HTR-8/SVneo (cell line): ENCODE measurements at places on chromosomes 4 and X.

DNA sequence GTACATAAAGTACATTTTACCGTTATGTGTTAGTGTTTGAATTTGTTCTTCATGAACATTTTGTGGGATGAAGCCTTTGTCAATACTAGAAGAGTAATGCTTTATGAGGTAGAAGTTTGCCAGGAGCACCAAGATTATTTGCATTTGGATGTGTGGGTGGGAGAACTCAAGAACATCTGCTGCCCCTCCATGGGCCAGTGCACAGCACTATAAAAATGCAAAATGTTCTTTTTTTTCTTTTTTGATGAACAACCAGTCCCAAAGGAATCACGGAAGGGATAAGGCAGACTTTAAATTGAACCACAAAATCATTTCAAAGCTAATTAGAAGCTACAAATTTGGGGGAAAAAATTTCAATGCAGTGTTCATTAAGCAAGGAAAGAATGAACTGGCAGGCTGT, 300.3 kb upstream of the NWD2 start:
- no peak for DNase-seq

DNA sequence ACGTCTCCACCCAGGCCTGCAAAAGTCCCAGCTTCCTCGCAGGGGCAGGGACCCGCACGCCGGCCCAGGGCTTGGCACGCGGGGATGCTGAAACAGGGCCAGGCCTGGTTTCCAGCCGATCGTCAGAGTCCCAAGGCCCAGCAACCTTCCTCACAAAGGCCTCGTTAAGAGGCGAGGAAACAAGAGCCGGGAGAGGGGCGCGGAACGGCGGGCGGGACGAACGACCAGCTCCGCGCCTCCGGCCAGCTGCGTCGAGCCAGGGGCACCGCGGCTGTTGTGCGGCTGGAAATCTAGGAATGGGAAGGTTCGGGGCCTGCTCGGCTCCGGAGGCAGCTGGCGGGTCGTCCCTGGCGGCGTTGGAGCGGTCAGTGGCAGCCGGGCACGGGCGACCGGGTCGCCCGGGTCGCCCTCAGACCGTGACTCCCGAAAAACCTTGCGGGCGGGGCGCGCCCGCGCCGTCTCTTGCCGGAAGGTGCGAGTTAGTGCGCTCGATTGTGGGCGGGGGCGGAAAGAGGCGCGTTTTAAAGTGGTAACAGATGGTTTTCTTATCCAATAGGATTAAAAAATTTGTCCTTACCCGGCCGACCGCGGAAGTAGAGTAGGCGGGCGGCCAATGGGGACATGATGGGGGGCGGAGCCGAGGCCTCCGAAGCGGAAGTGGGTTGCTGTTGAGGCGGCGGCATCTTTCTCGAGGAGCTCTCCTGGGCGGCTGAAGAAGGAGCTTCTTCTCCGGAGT, at the start of gene RNF4:
RNF4 (plus strand) TSS at position 651 of the 736 bp plus-strand sequence. CDS start 21,388 bp downstream, outside the sequence.
- peak; percentile 99 for DNase-seq

DNA sequence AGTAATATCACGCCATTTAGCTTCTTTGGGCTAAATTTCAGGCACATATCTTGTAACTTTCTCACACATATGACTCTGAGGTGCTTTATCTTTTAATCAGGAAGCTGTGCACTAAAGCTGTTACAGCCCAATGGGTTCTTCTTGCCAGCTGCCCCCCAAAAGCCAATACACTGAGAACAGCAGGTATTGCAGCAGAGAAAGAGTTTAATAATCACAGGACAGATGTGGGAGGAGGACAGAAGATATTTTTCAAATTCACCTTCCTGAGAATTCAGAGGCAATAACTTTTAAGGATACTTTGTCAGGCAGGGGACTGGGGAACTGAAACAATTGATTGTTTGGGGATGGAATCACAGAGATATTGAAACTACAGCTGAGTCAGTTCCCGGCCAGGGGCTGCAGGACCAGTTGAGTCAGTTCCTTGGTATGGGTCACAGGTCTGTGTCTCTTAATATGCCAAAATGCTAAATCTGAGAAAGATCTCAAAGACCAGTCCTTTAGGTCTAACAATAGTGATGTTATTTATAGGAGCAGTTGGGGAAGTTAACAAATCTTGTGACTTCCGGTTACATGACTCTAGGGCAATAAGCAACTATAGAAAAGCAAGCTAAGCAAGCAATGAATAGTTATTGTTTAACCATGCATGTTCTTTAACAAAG, 28.1 kb downstream of the DDIT4L start:
- no peak for DNase-seq

- no peak for DNase-seq
Measured at GRCh38 chrX:106397788-106398538, 213.8 kb upstream of the RADX start.

DNA sequence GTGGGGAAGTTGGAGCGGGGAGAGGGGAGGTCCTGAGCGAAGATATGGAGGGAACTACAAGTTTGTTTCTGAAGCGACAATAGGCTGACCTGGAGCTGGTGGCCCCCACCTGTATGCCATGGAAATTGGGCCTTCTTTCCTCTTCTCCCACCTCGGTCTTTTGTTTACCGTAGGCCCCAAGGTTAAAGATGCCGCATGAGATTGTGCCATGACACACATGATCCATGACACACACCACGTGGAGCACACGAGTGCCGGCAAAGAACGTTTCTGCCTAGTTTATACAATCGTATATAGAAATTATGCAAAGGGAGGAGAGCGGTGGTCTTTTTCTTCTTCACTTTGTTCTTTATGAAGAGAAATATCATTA, 408 bp downstream of the TMEM33 start:
- DNase-seq, result no peak

DNA sequence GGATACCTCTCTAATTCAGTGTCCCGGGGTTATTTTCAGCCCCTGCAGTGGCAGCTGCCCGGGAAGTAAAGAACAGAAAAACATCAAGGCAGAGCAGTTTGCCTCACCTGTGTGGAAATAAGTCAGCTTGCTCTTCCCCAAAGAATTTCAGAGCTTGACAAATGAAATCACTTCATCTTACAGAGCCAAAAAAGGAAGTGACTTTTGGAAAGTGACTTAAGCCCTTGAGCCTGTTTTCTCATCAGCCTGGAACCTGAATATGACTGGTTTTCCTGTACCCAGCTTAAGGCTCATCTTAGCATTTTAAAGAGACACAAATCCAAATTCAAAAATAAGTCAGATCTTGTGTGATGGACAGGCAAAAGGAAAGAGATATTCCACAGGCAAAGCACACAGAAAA, 211.6 kb downstream of the RCHY1 start:
- DNase-seq, result no peak

DNA sequence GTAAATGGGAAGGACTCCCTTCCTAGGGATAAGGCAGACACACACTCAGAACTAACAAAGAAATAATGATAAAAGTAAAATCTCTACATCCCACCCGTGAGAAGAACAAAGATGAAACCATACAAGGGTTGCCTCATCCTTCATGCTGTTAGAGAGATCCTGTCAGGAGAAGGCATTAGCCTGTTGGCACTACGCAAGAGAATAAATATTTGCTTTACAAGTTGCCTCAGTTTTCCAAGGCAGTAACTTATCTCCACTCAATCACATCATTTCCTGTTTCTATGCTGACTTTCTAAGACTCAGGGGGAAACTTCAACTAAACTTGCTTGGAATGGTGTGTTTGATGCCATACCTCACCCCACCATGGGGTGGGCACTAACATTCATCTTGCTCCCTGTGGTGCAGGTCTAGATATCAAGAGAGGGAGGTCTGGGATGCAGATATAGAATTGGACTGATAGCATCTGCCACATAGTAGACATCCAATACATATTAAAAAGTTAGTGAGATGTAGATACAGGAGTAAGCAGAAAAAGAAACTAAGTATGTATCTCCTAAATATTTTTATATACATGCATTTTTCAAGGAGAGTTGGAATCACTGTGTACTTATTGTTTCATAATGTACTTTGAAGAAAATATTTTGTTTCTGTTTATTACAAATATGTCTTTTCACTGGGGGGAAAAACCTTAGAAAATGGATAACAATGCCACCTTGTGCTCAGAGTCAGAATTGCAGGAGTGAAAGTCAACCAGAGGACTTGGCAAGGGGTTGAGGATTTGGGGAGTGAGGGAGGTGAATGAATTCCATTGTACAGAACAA, 57.2 kb upstream of the BEX4 start:
- no peak for DNase-seq

DNA sequence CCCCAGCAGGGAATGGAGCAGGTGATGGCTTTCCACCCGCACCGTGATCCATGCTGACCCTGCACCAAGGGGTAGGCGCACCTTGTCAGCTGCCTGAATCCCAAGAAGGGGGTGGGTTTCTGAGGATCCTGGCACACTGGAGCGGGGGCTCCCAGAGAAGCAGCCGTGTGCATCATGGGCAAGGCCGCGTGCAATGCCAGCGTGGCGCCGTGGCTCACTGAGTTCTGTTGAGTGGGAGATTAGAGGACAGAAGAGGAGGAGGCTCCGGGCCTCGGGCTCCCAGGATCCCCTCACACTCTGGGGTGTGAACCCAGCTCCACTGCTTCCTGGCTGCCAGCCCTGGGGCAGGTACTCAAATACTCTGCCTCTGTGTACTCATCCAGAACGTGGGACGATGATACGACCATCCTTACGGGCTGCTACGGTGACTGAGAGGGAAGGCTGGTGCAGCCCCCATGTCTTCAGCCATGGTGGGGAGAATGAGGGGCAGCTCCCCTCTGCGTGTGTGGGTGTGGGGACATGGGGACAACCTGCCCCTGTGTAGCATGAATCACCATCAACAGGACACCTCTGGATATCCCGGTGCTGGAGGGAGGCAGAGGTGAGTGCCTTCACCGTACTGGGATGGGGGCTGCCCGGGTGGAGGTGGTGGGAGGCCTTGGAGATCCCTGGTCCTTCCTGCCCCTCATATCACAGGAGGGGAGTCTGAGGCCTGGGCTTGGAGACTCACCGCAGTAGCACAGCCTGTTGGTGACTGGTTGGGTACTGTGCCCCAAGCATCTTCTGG, 52.6 kb downstream of the CPZ start:
- no peak for DNase-seq

GRCh38 chr4:76084542-76084941, 10.0 kb downstream of the ART3 start:
- DNase-seq, result no peak
